ENCODE measurements at places on chromosomes 6 and 20. TPM values are rescaled to one million over a fixed set of nuclear protein-coding genes. Genes with fewer than 3 reads are reported as not detected.
A peak's percentile ranks its signal among the peaks of the same experiment; 100 is the strongest.

DNA sequence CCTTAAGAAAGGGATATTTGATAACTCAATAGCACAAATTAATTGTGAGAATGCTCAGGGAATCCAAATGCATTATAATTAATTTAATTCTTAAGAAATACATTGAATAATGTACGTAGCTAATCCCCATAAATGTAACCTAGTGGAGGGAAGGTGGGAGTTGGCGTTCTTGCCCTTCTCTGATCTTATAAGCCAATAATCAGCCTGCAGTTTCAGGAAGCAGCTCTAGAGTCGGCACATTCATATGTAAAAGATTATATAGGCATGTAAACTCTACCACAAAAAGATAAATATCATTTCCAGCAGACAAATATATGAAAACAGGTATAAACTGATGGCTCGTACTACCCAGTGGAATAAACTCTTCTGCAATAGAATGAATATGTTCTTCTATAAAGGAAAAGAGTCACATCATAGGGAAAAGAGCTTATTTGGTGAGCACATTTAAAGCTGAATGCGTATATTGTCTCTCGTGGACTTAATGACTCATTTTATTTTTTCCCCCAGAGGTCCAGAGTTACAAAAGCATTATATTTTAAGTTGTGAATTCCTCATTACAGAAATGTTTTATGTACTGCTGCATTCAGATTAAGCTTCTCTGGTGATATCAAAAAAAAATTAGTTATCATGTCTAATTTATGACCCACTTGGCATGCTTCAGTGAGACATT, 112.2 kb downstream of the TFAP2A start:
- DNase-seq: no peak

The GPR6 gene
- not detected for total RNA-seq

- DNase-seq: no peak
Observed at GRCh38 chr6:88825856-88826255, 137.6 kb downstream of the RNGTT start.

DNA sequence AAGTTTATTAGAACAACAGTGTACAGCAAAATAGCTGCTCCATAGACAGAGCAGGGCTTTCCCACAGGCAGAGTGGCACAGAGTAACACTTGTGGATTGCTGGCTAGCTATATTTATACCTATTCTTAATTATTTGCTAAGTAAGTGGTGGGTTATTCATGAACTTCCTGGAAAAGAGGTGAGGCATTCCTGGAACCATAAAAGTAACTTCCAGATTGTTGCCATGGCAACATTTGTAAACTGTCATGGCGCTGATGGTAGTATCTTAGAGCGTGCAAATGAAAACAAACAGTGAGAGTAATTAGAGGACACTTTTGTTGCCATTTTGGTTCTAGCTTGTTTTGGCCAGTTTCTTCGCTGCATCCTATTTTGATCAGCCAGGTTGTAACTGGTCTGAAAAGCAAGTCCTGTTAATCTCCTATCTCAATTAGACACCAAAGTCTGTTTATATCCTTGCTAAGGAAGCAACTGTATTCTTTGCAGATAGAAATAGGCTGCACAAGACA, 23.9 kb downstream of the DEFB114 start:
- DNase-seq: no peak

The OR2H2 gene
- not detected for total RNA-seq

The FAM83B gene
- 14.5 TPM for total RNA-seq

The MAS1 gene
- not detected for total RNA-seq

DNA sequence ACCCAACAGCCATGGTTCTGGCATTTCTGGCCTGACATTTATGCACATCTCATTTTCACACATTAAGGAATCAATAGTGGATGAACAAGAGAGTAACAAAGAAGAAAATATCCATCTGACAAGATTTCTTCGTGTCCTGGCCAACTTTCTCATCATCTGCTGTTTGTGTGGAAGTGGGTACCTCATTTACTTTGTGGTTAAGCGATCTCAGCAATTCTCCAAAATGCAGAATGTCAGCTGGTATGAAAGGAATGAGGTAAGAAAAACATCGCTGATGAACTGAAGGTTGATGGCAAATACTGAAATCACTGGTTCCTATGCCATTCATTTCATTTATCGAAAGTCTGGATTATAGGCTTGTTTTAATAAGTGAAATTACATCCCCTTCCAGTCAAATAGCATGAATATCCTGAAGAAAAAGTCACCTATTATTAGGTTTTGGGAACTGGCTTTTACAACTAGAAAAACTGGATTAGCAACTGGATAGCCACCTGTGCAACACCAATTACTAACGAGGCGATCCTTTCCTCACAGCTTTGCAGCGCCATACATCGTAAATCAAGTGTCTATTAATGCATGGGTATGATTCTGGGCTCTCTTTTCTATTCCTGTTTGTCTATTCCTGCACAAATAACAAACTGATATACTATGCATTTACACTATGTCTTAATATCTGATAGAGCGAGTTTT, 50.2 kb upstream of the NOP56 start:
- no peak for DNase-seq

DNA sequence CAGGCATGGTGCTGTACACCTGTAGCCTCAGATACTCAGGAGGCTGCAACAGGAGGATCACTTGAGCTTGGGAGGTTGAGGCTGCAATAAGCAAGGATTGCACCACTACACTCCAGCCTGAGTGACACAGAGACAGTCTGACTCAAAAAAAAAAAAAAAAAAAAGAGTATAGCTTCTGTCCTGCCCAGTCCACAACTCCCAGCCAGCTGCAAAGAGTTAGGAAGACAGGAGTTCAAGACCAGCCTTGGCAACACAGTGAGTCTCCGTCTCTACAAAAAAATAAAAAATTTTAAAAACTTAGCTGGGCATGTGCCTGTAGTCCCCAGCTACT, 28.3 kb upstream of the TLDC2 start:
- no peak for DNase-seq

GRCh38 chr20:19903168-19903811, 113.9 kb upstream of the NAA20 start:
- peak; percentile 51 for DNase-seq

The TAAR9 gene
- not detected for total RNA-seq

- DNase-seq: no peak
Observed at GRCh38 chr6:99530627-99531026, 15.4 kb upstream of the USP45 start.

The OTOR gene
- total RNA-seq: not detected

The TUBB1 gene
- total RNA-seq: 0.09 TPM

DNA sequence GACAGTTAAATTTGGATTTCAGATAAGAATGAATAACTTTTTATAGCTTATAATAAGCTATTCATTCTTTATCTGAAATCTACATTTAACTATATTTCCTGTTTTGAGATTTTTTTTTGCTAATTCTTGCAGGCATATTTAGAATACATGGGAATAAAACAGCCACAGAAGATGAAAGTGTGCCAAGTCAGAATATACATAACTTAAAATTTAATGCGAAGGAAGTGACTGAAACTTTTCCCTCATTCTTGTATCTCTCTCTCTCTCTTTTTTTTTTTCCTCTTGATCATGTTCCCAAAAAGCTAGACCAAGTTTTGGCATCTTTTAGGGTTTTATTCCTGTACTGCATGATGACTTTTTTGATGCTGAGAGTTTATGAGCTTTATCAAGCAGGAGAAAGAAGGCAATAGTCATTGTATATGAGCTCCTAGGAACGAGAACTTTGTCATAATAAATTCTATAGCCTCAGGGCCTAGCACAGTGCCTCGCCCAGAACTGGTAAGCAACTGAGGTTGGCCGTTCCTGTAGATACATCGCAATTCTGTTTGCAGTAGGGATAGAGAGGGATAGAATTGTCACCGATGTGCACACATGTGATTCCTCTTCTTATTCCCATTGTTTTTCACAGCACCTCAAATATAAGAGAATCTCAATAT, 205.2 kb downstream of the MYLK4 start:
- DNase-seq: no peak

The TBXT gene
- not detected for total RNA-seq

DNA sequence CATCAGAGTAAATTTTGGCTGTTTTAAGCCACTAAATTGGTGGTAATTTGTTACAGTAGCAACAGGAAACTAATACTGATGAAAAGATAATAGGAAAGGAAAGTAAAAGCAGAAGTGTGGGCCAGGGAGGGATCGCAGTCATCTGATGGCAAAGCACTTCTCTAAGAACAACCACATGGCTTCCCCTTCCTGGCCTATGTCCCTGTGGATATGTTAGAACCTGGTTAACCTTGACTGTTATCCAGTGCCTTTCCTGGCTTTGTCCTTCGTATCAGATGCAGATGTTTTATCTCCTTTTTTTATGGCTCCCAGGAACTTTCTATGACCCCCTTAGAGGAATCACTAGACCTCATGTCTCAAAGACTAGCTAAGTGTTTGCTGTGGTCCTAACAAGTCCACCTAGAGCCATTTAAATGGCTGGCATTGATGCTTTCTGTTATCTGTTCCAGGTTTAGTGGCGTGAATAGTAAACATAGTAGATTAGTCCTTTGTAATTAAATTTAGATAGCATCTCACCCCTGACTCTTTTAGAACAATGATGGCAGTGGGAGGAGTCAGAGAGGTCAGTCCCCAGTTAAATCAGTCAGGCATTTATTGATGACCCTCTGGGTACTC, 79.2 kb upstream of the PHACTR2 start:
- DNase-seq: no peak

The FERMT1 gene
- total RNA-seq: 9.2 TPM

DNA sequence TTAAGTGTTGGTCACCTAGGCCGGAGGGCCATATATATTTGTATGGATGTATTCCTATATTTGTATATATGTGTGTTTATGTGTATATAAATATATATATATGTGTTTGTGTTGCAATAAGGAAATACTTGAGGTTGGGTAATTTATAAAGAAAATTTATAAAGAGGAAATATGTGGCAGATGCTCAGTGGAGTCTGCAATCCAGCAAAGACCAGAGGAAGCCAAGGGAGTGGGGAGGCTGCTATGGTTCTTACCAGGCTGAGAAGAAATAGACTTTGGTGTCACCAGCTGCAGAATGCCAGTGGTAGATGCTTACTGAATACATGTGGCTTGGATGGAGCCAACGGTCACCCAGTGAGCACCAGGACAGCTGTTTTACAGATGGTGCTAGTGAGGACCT, 97.4 kb upstream of the ELOVL5 start:
- no peak for DNase-seq

DNA sequence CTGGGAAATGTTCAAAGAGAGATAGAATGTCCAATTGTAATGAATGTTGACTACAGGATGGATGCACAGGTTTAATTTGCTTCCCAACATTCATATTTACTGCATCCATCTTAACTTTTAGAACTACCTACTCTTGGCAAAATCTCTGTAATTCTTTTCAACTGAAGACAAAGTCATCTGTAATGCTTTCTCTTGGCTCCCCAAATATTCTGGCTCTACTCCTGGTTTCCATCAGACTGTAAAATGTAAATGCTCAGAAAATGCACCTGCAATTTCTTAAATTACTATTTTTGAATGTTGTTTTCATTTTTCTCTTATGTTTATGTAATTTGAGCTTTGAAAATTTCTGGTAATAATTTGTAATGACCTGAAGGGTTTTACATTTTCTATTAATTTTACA, 480.8 kb upstream of the IMPG1 start:
- no peak for DNase-seq

The SSTR4 gene
- not detected for total RNA-seq

DNA sequence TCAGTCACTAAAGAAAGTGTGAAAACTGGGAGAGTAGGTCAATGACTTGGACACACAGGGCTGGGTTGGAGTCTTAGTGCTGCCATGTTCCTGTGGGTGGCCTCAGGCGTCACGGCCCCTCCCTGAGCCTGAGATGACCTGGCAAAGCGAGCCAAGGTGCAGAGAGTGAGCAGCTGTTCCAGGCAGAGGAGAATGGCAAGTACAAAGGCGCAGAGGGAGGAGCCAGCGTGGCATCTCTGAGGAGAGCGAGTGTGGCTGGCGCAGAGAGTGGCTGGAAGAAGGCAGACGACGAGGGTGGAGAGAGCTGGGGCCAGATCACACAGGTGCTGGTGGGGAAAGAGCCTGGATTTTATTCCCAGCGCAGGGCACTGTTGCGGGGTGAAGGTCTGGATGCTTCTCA, 20.6 kb upstream of the CHMP4B start:
- peak; percentile 82 for DNase-seq

The ETV7 gene
- 2.5 TPM for total RNA-seq

Data from mucosa of gallbladder (tissue), 1 donor.